Activated naive CD8-positive, alpha-beta T cell treated with anti-CD3 and anti-CD28 coated beads, Interleukin-2, amount 50 U/mL, for 24 hours (primary cell): ENCODE measurements at places on chromosomes 13 and 19.

DNA sequence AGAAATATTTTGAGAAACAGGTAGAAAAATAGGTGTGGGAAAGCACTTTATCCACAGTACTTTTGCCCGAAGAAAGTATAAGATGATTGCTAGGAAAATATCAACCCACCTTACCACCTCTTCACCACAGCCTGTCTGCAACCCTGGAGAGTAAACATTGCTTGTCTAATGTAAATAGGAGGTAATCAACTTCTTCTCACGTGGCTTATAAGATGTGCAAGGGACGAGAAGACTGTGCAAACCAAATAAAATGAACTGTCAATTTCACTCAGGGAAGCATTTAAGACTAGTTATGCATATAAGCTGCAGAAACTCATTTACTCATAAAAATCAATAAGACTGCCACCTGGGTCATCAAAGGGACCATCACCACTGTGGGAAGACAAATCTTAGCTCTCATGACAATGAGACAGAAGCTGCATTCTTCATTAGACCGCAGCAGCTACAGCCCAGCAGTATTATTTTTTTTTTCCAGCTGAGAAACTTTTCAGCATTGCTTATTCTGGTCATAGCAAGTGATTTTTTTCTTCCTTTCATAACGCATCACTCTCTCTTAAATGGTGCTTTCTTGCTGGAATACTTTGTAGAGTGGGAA lies 807.7 kb upstream of the GPC6 start:
- DNase-seq: no peak

DNA sequence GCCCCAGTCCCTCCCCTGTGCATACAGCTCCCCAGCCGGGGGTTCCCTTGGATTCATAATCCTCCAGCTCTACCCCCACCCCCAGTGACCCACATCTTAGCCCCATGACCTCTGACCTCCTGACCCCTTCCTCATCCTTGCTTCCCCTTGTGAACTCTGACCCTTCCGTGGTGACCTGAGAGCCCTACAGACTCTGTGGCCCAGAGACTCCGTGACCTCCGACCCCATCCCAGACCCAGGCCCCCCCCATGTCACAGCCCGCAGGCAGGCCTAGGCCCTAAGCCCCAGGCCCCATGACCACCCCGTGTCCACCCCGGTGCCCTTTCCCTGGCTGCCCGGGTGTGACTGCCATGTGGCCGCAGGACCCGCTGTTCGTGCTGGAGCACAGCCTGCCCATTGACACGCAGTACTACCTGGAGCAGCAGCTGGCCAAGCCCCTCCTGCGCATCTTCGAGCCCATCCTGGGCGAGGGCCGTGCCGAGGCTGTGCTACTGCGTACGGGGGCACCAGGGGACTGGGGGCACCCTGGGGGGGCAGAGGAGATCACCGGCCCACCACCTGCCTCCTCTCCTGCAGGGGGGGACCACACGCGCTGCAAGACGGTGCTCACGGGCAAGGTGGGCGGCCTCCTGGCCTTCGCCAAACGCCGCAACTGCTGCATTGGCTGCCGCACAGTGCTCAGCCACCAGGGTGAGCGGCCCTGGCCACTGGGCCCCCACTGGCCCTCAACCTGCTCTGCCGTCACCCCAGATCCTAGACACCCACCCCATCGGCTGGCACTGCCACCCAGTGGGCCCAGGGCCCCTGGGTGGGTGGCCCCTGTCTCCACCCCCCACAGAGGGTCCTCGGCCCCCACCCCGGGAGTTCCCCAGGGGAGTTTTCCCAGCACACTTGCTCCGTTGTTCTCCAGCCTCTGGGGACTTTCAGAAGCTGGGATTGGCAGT lies 2.4 kb upstream of the SPIB start:
- DNase-seq: no peak

- peak; percentile 31 for DNase-seq
Observed at GRCh38 chr19:38003438-38004185, 96.6 kb downstream of the SIPA1L3 start.

- DNase-seq: no peak
Observed at GRCh38 chr13:48018637-48019036, 17.6 kb upstream of the SUCLA2 start.

DNA sequence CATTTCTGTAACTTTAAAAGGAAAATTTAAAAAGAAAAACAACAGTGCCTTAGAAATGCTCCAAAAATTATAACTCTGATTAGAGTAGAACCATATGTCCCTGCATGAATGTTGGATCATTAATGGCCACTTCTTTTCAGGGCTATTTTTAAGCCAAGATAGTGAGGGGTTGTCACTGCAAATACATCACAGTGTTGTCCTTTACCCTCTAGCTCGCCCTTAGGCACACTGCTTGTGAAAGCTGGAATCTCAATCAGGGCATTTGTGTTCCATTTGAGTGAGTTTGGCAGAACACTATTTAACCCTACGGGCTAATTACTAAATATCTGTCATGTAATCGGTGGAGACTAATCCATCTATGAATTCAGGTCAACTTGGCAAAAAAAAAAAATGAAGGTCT lies 212.2 kb downstream of the NHLRC3 start:
- no peak for DNase-seq

- DNase-seq: no peak
Observed at GRCh38 chr13:70188567-70188966, 80.3 kb upstream of the KLHL1 start.

DNA sequence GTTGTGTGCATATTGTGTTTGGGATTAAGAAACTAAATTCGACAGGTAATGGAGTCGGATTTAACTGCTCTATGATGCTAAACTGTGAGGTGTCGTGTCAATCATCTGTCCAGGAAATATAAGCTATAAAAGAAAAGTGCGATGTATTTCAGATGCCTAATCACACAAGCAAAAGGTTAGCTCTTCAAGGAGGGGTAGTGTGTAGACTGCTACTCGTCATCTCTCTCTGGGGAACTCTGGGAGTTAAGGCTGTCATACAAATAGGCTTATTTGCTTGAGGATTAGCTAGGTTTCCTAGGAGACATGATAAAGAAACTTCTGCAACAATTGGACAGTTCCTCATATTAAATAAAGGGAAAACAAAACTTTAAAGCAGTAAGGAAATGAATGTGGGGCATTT lies 462.1 kb downstream of the OLFM4 start:
- DNase-seq: no peak

- DNase-seq: peak; percentile 56
Observed at GRCh38 chr19:38850976-38851621, 1.3 kb upstream of the HNRNPL start.

GRCh38 chr19:23460656-23461055 lies 65.4 kb upstream of the ZNF91 start:
- no peak for DNase-seq

GRCh38 chr19:40229484-40229883 lies 3.0 kb upstream of the CCNP start:
- DNase-seq: no peak

- no peak for DNase-seq
Observed at GRCh38 chr19:42538841-42539709, 10.8 kb upstream of the CEACAM1 start.

DNA sequence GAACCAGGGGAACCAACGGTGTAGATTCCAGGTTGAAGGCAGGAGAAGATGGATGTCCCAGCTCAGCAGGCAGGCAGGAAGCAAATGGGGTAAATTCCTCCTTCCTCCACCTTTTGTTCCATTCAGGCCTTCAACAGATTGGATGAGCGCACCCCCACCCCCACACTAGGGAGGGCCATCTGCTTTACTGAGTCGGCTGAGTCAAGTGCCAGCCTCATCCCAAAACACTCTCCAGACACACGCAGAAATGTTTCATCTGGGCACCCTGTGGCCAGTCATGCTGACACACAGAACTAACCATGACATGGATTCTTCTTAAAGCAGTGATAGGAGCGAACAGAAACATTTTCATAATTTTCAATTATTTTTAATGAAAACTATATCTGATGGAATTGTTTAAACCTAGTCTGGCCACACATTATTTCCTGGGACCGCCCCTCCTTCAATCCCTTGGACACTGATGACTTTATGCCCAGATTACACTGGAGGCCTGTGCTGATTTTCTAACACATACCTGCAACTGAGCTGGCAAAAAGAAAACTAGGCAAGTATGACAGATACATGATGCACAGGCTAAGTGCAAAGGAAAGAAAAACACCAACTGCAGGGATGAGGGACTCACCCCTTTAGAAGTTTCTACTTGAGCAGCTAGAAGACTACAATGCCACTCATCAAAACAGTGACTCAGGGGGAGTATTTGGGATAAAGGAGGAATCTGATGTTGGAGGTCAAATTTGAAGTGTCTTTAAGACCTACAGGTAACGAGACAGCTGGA lies 154.2 kb downstream of the TNFRSF19 start:
- no peak for DNase-seq

GRCh38 chr13:111420113-111420876 lies 99.9 kb downstream of the TEX29 start:
- DNase-seq: no peak

GRCh38 chr13:59452189-59452890 lies 711.4 kb downstream of the DIAPH3 start:
- DNase-seq: no peak

DNA sequence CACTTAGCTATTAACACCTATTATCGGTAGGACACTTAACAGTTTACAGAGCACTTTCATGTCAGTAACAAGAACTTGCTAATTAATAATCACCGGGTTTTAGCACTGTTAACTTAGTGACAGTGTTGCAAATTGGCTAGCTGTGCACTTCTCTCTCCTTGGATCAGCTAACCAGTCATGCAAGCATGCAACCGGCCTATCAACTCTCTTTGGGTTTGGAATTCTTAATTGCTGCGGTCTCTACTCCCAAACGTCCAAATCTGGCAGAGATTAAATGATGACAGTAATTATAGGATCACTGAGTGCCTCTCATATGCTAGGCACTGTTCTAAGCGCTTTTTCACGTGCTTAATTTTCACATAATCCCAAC lies 1.2 kb downstream of the EPS15L1 start:
- DNase-seq: no peak

DNA sequence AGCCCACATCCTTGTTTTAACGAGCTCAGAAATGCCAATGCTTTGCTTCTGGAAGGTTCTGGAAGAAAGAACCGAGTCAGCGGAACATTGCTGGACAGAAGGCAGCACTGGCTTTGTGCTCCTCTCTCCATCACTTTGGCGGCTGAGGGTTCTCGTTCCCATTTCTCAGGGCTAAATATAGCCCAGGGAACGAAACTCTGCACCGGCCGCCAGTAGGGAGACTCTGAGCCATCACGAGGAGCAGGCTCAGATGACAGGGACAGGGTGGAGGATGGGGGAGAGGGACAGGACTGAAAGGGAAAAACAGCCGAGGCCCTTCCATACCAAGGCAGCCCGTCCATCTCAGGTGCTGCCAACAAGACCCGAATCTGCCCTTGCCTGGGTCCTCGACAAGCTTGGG lies 166.4 kb downstream of the CACNA1A start:
- no peak for DNase-seq

DNA sequence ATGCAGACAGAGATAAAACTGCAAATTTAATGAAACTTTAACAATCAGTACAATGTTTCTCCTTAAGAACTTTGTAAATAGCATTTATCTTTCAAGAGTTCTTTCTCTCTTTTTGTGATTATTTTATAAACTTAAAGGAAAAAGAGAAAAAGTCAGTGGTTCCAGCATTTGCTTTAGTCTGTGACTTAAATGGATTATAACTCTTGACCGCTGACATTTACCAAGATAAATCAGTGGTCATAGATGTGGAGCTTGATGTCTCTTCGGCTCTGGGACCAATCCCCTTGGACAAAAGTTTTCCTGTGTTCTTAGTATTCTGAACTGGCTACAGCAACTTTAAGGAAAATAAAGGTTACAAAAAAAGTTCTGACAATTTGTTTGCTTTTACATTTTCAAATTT lies 162.6 kb downstream of the TM9SF2 start:
- DNase-seq: no peak

DNA sequence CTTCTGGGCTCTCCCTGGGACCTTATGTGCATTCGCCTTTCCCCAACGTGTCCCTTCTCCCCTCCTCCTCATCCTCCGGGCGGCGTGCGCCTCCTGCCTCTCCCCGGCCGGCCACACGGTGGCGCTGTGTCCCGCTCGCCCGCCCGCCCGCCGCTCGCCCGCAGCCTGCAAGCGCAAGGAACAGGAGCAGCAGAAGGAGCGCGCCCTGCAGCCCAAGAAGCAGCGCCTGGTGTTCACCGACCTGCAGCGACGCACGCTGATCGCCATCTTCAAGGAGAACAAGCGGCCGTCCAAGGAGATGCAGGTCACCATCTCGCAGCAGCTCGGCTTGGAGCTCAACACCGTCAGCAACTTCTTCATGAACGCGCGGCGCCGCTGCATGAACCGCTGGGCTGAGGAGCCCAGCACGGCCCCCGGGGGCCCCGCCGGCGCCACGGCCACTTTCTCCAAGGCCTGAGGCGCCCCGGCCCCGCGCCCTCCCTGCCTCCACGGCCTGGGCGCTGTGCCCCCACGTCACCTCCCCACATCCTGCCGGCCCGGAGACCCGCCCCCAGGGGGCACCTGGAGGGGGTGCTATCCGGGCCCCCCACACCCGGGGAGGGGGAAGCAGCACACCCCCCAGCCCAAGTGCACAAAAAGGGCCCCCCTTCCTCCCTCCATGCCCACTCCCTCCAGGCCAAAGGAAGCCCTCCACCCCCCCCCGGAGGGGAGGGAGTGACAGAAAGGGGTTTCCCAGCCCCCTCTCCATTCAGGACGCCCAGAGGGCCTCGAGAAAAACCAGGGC lies 21.9 kb downstream of the ONECUT3 start:
- DNase-seq: peak; percentile 41

DNA sequence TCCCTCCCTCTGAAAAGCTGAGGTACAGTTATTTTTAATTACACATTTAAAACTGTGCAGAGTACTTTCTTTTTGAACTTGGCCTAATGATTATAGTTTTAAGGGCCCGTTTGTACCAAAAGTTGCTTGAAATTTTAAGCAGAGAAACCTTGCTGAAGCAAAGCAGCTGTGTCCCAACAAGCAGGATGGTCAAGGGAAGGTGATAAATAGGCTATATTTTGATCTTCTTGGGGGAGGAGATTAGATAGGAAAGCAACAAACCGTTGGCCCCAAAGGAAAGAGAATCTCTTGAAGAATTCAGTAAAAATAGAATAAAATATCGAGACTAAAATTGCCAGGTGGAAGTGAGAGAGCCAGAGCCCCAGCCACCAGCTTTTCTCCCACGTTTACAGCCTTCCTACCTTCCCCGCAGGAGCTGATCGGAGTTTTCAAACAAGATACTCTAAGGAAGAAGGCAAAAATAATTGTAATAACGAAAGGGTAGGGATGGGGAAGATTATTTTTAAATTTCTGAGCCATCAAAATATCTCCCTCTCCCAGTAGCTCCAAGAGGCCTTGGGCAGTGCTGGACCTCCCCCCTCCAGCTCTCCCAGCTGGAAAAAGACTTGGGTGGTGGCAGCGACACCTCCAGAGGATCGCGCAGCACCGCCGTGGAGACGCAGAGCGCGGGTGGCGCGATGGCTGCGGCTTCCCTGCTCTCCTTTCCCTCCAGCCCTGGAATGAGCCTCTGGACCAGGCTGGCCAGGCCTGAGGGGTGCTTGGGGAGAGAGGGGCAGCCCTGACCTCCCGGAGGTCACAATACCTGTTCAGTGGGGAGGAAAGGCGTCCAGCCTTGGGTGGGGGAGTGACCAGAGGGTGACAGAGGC lies 5.8 kb downstream of the ZIC2 start:
- no peak for DNase-seq

GRCh38 chr19:38378866-38379265 lies 4.5 kb downstream of the PSMD8 start:
- no peak for DNase-seq

GRCh38 chr13:99926014-99926731 lies 45.4 kb downstream of the ZIC5 start:
- DNase-seq: no peak
